Mucosa of descending colon (tissue), 3 donors: ENCODE measurements at places on chromosomes 13 and 19.

GRCh38 chr13:36875961-36876360 is 44.1 kb downstream of the SMAD9 start:
- no peak for DNase-seq

DNA sequence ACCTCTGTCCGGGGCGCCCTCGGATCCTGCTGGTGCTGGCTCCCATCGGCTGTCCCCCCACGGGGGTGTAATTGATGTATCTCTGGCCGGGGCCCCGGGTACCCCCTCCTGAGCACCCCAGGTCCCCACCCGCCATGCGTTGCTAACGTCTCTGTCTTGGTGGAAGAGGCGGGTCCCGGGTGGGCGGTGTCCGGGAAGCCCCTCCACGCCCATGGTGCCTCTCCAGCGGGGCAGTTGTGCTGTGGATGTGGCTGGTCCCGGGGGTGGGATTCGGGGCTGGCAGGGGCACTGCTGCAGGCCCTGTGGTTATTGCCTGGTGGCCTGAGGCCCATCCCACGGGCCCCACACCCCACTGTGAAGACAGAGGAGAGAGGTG is 4.9 kb downstream of the DIRAS1 start:
- DNase-seq, result no peak

GRCh38 chr19:1081301-1082164 is 13.6 kb downstream of the POLR2E start:
- DNase-seq, result no peak

GRCh38 chr13:97423300-97424045 is 10.5 kb upstream of the RAP2A start:
- DNase-seq, result no peak

DNA sequence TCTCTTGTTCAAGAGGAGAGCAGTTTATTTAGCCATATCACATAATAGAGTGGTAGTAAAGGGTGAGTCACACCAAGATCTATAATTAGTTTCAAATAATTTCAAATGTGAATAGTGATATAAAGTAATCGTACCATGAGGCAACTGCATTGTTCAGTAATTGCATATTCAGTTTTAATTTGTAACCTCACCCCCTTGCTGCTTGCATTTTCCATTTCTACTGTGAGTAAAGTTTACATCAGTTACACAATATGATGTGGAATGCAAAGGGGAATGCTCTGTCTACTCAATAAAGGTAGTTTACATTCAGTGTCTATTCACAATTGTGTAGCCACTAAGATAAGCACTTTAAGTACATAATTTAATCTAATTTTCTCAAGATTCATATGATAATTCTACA is 1695.7 kb upstream of the SPRY2 start:
- no peak for DNase-seq

GRCh38 chr13:73235385-73235784 is 176.6 kb downstream of the KLF5 start:
- no peak for DNase-seq

- no peak for DNase-seq
Measured at GRCh38 chr13:27250833-27251165, 559 bp upstream of the RPL21 start.

- no peak for DNase-seq
Measured at GRCh38 chr13:27562457-27562856, 57.9 kb downstream of the LNX2 start.

DNA sequence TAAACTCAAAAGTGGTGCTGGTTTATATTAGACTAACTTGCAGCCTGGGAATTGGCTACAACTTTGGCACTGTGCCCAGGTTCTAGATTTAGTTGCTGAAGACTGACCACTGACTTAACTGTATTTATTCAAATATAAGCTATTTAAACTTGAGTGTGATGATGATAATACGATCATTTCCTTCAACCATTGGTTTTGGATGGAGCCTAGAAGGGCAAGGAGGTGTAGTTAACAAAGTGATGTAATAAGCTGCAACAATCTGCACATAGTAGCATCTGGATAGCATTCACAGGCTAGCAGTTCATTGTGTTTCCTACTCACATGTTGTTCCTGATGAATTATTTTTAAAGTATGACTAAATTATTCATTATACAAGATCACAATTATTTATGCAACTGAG is 55.2 kb upstream of the DACH1 start:
- DNase-seq, result no peak

- no peak for DNase-seq
Measured at GRCh38 chr19:46493236-46494145, 2.2 kb downstream of the PNMA8B start.
